Lower lobe of right lung (tissue), 2 donors: ENCODE measurements at places on chromosomes 12 and 14.

DNA sequence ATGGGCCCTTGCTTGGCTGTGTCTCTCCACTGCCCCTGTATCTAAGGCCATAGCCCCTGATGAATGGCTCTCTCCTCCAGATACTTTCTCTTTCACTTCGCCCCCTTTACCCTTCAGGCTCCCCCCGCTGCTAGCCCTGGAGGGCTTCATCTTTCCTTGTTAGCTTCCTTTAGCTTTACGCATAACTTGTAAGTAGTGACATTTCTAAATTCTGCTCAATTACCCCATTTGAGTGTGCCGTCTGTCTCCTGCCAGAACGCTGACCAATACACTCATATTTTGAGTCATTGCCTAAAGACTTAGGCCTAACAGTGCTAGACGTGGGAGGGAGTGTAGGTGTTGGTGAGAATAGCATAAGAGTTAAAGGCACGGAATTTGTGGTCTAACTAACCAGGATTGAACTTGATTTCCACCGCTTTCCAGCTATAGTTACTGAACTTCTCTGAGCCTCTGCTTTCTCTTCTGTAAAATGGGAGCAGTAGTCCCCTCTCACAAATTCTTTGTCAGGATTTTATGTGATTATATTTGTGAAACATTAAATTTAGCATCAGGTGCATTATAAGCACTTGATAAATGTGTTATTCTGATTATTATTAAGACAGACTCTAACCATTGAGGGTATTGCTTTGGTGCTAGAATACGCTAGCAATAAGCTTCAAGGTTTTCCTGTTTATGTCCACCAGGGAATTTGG is 129.3 kb downstream of the ZFP36L1 start:
- DNase-seq = no peak

DNA sequence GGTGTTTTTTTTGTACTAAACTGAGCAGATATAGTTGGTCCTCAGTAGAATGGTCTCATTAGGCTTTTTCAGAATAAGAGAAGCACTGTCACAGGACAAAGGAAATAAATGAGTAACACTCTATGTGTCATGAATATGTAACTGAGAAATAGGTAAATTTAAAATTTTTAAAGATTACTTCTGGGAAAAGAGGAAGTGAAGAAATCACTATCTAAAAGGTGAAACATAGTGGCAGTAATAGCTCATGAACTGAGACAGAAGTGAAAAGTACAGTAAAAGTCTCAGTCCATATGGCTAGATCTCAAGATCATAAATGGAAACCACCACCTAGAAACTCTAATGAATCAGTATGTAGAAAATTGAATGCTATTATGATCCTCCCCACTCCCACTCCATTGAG is 89.3 kb upstream of the TTC7B start:
- DNase-seq = no peak

DNA sequence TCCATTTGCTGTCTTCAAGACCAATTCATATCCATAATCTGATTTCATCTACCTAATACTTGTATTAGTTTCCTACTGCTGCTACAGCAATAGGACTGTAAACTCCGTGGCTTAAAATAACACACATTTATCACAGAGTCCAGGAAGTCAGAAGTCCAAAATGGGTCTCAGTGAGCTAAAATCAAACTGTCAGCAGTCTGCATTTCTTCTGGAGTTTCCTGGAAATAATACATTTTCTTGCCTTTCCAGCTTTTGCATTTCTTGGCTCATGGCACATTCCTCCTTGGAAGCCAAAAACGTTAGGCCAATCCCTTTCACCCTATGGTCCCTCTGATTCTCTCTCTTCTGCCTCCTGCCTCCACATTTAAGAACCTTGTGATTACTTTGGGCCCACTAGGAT is 239.8 kb downstream of the PRKD1 start:
- DNase-seq = no peak

GRCh38 chr14:68569970-68570409 is 222.9 kb downstream of the ZFP36L1 start:
- DNase-seq = no peak

DNA sequence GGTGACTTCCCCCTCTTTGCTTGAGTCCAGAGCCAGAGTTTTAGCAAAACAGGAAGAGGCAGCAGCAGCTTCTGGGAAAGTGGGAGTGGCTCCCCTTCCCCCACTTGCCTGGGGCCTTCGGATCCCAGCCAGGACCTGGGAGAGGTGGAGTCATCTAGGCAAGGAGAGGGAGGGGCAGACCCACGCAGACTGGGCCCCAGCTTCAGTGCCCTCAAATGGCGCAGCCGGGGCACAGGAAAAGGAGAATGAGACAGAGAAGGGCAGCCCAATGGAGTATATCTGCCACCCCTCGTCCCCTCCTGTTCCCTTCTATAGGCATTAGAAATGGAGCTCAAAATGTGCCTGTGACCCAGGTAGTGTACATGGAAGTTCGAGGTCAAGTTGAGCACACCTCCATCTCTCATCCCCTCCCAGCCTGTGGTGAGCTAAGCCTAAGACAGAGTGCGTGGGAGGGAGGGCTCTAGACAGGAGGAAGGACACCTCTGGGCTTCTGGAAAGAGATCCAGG is 9.3 kb upstream of the HDAC7 start:
- peak; percentile 85 for DNase-seq

DNA sequence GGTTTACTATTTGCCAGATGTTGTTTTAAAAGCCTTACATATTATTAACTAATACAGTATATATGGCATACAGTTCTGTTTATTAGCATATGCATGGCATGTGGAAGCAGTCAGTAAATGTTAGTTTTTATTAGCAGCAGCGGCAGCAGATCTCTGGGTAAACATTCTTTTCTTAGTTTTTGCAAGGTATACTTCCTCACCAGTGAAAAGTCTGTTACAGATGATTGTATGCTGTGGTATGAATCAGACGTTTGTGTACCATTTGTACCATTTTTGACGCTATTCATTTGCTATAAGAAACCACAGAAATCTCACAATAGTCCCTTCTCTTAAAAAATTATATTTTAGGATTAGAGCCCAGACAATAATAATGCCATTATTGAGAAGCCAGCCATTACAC is 17.8 kb downstream of the STK38L start:
- DNase-seq = no peak

DNA sequence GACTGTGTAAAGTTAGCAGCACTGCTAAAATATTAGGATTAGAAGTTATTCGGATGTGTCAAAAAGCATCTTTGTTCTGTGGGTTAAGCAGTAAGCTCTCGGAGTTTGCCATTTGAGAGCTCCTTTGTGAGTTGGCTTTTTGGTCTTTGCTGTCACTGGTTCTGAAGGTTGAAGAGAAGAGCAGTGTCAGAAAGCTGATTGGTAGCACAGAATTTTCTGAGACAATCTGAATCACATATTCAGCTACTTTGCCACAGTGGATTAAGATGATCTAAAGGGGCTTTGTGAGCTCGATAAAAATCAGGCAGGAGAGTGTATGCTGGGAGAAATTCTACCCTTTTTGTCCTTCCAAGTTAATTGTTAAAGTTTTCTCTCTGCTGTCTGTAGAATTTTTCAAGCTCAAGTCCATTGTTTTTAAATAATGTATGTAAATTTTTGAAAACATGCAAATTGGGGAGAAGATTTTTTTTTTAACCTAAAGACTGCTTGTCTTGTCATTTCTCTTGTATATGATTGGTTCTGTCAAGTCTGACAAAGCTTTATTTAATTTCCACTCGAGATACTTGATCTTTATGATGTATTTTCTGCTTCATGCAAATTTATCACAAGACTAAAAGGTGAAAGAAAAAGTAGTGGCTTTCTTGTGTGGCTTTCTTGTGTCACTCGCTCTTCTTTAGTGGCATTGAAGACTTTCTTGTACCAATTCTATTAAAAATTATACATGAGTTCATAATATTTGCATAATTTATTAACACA is 307.3 kb downstream of the EGLN3 start:
- DNase-seq = no peak

DNA sequence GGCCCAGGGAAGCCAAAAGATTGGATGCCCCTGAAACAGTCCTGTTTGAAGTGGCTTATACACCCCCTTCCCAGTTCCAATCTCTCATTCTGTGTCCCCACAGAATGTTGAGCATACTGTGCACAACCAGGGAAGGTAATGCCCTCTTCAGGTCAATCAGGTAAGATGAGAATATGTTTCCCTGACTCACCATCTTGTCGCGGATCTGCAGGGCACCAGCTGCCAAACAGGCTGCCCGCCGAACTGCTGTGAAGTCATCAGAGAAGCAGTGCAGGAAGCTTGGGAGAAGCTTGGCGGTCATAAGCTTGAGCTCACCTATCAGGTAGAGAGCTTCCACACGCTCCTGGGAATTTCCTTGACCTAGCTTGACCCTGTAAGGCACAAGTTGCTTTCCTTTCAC is 9.6 kb downstream of the RIOX1 start:
- DNase-seq = no peak

GRCh38 chr14:42057111-42057510 is 450.4 kb downstream of the LRFN5 start:
- DNase-seq = no peak

DNA sequence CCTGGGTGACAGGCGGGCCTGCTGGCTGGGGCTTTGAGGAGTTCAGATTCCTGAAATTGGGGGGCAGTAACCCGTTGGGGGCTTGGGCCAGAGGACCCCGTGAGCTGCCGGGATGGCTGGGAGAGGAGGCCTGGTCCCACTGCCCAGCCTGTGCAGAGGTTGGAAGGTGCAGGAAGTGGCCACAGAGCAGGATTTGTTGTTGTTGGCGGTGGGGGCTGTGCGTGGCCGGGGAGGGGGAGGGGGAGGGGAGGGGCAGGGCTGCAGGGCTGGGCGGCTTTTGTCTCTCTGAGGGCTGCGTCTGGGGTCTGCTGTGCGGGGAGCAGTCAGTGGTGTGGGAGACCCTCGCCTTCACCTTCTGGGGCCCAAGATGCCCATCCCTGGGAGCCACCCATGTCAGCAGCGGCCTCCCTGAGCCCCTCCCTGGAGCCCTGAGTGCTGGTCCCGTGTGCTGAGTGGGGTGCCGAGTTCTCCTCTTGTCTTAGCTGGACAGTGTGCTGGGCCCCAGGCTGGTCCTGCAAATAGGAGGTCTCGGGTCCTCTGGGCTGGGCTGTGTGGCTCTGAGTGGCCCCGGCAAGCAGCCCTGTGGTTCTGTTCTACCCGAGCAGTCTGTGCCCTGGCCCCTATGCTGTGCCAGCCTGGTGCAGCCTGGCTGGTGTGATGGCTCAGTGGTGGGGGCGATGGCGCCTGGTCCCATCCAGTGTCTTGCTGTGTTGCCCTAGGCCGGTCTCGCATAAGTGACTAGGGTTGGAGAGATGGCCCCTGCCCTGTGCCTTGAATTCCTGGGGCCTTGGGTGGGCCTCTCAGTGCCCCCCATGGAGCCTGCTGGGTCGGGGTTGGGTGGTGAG is 10.3 kb downstream of the KIF26A start:
- DNase-seq = no peak
